Testis (tissue), 5 donors: ENCODE measurements at places on chromosomes 4 and X. TPM values are rescaled to one million over a fixed set of nuclear protein-coding genes. Genes with fewer than 3 reads are reported as not detected.
A peak's percentile ranks its signal among the peaks of the same experiment; 100 is the strongest.

Gene BEX4
- 125 TPM for total RNA-seq

GRCh38 chr4:110753466-110753865 is 130.6 kb upstream of the PITX2 start:
- DNase-seq = no peak

DNA sequence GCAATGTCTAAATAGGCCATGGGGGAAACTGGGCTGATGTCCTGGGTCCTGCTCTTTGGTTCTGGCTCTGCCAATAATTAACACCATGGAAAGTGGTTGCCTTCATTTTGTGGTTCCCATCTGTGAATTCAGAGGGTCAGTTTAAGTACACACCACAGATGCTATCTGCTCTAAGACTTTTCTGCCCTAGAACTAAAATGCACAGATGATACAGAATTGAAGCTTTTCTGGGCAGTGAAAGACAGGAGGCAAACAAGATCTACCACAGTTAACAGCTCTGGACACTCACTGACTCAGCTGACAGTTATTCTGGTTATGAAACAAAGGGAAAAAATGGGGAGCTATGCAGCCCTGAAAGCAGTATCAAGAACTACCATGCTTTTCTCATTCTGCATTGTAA is 37.3 kb downstream of the APBB2 start:
- DNase-seq = no peak

GRCh38 chr4:86098691-86099090 is 261.2 kb downstream of the MAPK10 start:
- DNase-seq = no peak

- DNase-seq = no peak
These were observed 375.4 kb downstream of the ZNF674 start for GRCh38 chrX:46169808-46170207.

- no peak for DNase-seq
These were observed 12.6 kb upstream of the PDE6B start for GRCh38 chr4:612749-613125.

GRCh38 chrX:114047558-114047957 is 536.3 kb upstream of the HTR2C start:
- DNase-seq = peak; percentile 27

- no peak for DNase-seq
These were observed 98.8 kb downstream of the SCFD2 start for GRCh38 chr4:53267026-53267425.
